ENCODE measurements at places on chromosomes 7 and 10.

GRCh38 chr7:94633014-94633341 is 23.0 kb downstream of the SGCE start:
- DNase-seq: no peak

GRCh38 chr7:20503278-20503950 is 112.1 kb upstream of the ABCB5 start:
- no peak for DNase-seq

- no peak for DNase-seq
Observed at GRCh38 chr7:95531605-95532219, 46.0 kb downstream of the ASB4 start.

GRCh38 chr10:111875725-111876124 is 307.8 kb downstream of the GPAM start:
- no peak for DNase-seq

DNA sequence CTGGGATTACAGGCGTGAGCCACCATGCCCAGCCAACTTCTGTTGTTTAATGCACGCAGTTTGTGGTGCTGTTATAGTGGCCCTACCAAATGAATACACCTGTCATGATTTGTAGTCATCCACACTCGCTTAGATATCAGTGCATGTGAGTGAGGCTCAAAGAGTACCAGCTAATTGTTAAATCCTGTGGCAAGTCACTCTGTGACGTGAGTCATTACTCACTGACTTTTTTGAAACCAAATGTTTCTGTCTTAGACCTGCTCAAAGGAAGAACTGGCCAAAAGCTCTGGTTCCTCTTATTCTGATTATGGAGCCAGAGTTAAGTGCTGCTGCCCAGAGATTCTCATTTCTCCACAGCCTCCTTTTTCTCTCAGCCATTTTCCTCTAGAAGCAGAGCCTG is 109.4 kb downstream of the PRKAG2 start:
- DNase-seq: no peak

- no peak for DNase-seq
Observed at GRCh38 chr10:97270523-97271154, 21.8 kb downstream of the ARHGAP19 start.

DNA sequence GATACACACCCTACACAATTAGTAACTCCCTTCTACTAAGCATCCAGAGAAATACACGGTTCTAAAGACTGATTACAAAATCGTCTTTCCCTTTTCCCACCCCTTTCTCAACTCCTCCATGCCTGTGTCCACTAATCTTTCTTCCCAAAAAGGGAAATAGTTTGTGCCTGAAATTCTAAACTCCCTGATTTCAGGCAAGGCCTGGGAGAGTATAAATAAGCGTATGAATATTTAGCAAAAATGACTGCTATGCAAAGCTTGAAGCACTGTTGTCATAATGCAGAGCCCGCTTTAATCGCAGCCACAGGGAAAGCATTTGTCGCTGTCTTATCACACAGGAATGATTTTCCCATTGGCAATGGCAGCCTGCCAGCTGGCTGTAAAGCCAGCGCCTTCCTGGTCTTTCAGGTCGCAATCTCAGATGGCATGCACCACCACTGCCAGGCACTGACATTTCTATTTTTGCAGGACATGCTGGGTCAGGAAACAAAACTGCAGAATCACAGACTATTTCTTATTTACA is 142.9 kb upstream of the PCGF5 start:
- no peak for DNase-seq

- no peak for DNase-seq
Observed at GRCh38 chr7:137846549-137846826, 286 bp downstream of the DGKI start.

DNA sequence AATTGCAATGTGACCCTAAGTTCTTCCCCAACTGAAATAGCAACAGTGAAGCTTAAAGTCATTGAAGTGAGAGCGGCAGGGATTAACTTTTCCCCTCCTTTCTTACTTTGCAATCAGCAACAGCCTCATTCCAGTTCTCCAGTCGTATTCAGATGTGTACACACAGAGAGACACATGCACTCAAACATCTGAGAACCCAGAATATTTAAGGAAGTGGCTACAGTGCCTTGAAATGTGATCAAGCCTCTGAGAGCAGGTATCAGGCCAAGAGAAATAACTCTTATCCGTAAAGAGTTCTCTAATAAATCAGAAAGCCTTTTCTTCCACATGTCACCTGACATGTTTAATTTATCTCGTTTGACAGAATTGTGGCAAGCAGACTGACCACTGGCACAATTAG is 388.9 kb upstream of the NPVF start:
- DNase-seq: no peak

DNA sequence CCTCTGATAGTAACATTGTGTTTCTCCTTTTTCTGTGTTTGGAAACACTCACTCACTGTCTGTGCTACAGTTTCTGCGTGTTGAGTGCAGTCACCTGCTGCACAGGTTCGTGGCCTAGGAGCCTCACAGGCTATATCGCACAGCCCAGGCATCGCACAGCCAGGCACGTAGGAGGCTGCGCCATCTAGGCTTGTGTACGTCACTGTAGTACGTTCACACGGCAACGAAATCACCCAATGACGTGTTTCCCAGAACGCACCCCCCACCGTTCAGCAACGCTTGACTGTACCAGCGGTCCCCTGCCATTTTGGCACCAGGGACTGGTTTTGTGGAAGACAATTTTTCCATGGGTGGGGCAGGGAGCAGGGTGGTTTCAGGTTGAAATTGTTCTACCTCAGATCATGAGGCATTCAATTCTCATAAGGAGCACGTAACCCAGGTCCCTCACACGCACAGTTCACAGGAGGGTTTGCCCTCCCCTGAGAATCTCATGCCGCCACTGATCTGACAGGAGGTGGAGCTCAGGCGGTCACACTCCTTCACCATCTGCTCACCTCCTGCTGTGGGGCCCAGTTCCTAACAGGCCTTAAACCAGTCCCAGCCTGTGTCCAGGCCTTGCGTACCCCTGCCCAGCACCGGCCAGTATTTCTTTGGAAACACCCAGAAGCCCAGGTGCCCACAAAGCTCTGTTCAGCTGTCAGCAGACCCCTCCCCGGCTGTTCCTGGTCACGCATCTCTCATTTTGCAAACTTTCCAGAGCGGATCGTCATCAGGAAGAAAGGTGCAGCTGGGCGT is 23.2 kb upstream of the PRKAR1B start:
- no peak for DNase-seq

GRCh38 chr7:155181768-155182167 is 111.6 kb downstream of the HTR5A start:
- DNase-seq: no peak

- no peak for DNase-seq
Observed at GRCh38 chr10:59678884-59679301, 30.8 kb downstream of the SLC16A9 start.

GRCh38 chr7:148959726-148960125 is 68.6 kb downstream of the PDIA4 start:
- no peak for DNase-seq

DNA sequence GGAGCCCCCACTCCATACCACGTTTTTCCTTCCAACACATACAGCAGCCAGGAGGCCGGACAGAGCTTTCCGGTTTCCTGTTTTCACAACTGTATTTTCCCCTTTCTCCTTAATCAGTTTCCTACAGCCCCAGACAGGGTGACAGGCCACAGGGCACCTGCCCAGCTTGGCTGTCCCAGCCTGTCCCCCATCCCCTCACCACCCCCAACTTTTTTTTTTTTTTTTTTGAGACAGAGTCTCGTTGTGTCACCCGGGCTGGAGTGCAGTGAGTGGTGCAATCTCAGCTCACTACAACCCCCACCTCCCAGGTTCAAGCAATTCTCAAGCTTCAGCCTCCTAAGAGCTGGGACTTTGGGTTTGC is 10.3 kb upstream of the HSPB1 start:
- no peak for DNase-seq

DNA sequence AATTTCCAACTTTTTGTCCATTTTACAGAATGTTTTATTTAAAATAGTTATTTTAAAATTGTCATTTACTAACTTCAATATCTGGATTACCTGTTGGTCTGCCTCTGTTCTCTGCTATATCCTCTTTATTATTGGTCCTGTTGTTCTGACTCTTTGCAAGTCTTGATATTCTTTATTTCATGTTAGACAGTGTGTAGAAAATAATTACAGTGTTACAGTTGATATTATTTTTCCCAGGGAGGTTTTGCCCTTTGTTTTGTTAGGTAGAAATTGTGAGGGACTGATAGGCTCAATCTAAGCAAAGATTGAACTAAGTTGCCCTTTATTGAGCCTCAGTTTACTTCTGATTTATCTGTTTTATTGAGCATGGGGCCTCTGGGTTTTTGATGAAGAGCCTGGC is 49.4 kb upstream of the CADPS2 start:
- no peak for DNase-seq

DNA sequence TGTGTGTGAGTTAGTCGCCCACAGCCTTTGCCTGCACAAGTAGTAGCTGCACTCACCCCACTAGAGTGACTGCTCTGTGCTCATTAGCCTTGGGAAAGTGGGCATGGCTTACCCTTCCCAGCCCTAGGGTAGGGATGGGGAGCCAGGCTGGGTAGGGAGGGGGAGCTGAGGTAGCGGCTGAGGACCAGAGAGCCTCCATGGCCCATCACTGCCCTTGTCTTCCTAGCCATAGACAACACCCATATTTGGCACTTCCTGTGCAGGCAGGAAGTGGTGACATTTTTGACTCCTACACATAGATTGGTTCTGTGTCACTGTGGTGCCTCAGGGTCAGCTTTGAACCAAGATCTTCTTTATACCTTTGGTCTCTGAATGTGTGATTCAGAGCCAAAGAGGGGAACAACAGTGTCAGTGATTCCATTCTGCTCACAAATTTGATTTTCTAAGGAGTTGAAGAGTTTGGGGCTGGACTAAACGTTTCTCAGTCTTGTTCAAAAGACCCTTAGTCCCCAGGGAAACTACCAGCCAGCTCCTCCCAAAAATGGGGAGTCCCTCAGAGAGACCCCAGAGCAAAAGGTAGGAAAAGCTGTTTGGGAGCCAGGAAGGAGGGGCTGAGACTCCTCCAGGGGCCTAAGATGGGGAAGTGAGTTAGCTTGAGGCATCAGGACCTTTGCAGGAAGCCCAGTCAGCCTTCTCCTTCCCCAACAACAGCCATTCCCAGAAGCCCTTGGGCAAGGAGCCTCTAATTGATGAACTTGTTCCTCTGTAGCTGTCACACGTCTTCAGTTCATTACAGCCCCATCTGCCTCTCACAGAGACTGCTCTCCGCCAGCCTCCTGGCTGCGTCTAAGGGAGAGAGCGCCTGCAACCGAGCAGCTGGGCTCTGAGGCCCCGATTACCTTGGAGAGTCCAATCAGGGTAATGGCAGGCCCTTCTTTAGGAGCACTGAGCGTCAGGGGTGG is 135.0 kb downstream of the CDH23 start:
- DNase-seq: no peak

GRCh38 chr7:70679661-70680060 is 452.3 kb upstream of the GALNT17 start:
- DNase-seq: no peak

DNA sequence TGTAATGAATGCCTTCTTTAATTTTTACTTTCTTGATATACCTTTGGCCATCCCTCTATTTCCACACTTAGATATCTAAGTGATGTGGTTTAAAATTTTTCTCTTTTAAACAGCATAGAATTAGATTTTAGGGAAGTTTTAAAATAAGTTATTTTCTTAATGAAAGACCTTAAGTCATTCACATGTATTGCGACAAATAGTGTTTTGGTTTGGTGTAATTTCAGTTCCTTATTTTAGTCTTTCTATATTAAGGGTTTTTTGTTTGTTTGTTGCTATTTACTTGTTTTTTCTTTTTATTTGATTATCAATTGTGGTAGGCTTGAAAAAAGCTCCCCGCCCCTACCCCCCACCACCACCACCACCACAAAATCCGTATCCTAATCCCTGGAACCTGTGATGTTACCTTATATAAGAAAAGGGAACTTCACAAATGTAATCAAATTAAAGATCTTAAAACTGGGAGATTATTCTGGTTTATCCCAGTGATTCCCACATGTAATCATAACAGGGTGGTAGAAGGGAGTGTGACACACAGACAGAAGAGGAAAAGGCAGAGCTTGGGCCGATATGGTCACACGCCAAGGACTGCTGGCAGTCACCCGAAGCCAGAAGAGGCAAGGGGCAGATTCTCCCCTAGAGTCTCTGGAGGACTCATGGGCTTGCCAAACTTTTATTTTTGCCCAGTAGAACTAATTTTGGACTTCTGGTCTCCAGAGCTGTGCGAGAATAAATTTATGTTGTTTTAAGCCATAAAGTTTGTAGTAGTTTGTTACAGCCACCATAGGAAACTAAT is 149.7 kb downstream of the NPSR1 start:
- no peak for DNase-seq

DNA sequence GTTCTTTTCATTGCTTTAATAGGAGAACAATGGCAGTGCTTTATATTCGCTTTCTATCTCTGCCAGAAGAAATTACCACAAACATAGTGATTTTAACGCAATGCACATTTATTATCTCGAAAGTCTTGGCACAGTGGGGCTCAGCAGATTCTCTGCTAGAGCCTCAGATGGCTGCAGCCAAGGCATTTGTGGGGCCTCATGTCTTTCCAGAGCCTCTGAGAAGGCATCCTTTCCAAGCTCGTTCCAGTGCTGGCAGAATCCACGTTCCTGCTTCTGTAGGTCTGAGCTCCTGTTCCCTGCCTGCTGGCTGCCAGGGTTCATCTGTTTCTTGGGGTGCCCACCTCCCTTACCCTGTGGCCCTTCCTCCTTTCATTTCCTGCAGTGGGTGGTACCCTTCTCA is 60.2 kb downstream of the LRRC18 start:
- DNase-seq: no peak

GRCh38 chr10:97213431-97213830 is 27.7 kb upstream of the SLIT1 start:
- DNase-seq: no peak

GRCh38 chr10:59698326-59698725 is 11.3 kb downstream of the SLC16A9 start:
- DNase-seq: no peak

DNA sequence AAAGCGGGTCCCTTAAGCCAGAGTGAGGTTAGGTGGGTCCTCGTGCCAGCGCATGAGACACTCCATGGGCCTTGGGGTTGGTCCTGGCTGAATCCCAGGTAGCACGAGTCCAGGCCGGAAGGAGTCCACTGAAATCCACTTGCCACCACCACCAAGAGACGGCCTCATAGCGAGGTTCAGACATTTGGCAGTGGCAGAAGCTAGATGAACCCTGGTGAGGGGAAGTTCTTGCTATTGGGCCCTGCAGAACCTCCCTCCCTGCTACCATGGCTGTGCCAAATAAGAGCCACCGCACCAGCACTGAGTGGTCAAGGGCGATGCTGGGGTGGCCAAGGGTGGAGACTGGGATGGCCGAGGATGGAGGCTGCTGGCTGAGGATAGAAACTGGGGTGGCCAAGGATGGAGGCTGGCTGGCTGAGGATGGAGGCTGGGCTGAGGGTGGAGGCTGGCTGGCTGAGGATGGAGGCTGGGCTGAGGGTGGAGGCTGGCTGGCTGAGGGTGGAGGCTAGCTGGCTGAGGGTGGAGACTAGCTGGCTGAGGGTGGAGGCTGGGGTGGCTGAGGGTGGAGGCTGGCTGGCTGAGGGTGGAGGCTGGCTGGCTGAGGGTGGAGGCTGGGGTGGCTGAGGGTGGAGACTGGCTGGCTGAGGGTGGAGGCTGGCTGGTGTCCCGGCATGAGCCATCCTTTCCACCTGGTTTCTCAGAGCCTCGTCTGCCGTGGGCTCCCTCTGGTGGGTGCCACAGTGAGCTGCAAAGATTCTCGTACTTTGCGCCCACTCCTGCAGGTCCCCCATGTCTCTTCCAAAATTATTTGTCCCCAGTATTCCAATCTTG is 88.2 kb downstream of the ELFN1 start:
- peak; percentile 6 for DNase-seq

GRCh38 chr7:10723832-10724231 is 249.8 kb upstream of the PHF14 start:
- DNase-seq: no peak

- no peak for DNase-seq
Observed at GRCh38 chr10:7192831-7193361, 217.9 kb downstream of the SFMBT2 start.

All from HFF-Myc (cell line).